Stimulated activated naive CD4-positive, alpha-beta T cell treated with Interleukin-2 at 50 U/mL for 16 hours (primary cell): ENCODE measurements at places on chromosomes 12 and 14.

GRCh38 chr12:132075026-132075713 lies 68.9 kb downstream of the DDX51 start:
- DNase-seq, result no peak

DNA sequence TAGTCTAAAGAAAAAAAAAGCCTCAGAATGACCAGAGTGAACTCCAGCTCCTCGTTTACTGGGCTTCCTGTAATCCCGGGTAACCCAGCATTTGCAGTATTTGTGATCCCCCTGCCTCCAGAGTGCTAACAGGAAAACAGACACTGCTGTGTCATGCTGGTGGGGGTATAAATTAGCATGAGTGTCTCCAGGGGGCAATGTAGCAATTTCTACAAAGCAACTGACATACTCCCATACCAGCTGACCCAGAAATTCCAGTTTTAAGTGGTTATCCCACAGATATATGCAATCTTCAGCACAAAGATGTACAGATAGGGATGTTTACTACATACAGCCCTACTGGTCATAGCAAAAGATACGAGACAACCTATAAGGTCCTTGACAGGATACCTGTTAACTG lies 18.8 kb downstream of the TTC7B start:
- DNase-seq, result no peak

- peak; percentile 23 for DNase-seq
These were observed at the start of gene PPP1R36 for GRCh38 chr14:64549791-64550620. Gene PPP1R36, plus strand, starts transcription at chr14:64549961. Its CDS starts 37 bp downstream, at chr14:64549998.

- no peak for DNase-seq
These were observed 3.1 kb upstream of the ATF7IP start for GRCh38 chr12:14362352-14362751.

GRCh38 chr12:4215229-4216186 lies 58.1 kb upstream of the CCND2 start:
- no peak for DNase-seq
